ENCODE measurements at places on chromosomes 11 and 22.
A peak's percentile ranks its signal among the peaks of the same experiment; 100 is the strongest.

- DNase-seq: no peak
These were observed 50.2 kb downstream of the BCR start for GRCh38 chr22:23230348-23231068.

DNA sequence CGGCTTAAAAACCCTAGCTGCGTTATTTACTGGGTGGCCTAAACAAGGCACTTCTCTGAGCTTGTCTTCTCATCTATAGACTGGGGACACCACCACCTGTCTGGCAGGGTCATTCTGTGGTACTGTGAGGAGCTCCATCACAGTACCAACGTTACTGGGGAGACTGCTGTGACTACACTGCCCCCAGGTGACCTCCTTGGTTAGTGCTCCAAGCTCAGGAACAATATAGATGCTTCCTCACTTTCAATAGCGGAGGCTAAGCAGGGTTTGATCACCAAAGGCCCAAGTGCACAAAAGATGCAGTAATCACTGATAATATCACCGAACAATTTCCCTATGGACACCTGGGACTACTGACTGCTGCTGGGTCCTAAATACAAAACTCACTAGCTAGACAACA lies 18.8 kb downstream of the PRPF19 start:
- DNase-seq: no peak

GRCh38 chr11:28794405-28794804 lies 686.2 kb downstream of the METTL15 start:
- DNase-seq: no peak

- no peak for DNase-seq
These were observed 284.6 kb downstream of the GUCY1A2 start for GRCh38 chr11:106733635-106734034.

GRCh38 chr22:38398609-38399461 lies 56.2 kb downstream of the KCNJ4 start:
- peak; percentile 93 for DNase-seq

GRCh38 chr11:71263386-71263785 lies 11.0 kb upstream of the SHANK2 start:
- DNase-seq: no peak

- no peak for DNase-seq
These were observed 85.2 kb downstream of the BUD13 start for GRCh38 chr11:116687458-116688201.

DNA sequence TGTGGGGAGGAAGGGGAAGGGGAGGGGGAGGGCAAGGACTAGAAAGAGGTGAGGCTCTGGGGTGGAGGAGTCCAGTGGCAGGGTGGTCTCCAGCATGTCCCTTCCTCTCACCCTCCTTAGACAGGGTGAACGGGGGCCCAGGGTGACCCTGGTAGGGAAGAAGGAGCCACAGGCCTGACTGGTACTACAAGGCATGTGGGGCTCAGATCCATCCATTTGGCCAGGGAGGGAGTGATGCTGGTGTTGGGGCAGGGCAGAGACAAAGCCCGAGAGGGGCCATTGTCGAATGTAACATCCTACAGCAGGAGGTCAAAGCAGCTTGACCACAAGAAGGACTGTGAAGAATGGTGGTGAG lies 69.0 kb upstream of the SHISAL1 start:
- no peak for DNase-seq

GRCh38 chr22:36753916-36754315 lies 22.0 kb downstream of the IFT27 start:
- no peak for DNase-seq

GRCh38 chr11:17395978-17396377 lies 7.5 kb upstream of the KCNJ11 start:
- no peak for DNase-seq

- DNase-seq: no peak
These were observed 58.9 kb downstream of the RCN1 start for GRCh38 chr11:32149748-32150147.

DNA sequence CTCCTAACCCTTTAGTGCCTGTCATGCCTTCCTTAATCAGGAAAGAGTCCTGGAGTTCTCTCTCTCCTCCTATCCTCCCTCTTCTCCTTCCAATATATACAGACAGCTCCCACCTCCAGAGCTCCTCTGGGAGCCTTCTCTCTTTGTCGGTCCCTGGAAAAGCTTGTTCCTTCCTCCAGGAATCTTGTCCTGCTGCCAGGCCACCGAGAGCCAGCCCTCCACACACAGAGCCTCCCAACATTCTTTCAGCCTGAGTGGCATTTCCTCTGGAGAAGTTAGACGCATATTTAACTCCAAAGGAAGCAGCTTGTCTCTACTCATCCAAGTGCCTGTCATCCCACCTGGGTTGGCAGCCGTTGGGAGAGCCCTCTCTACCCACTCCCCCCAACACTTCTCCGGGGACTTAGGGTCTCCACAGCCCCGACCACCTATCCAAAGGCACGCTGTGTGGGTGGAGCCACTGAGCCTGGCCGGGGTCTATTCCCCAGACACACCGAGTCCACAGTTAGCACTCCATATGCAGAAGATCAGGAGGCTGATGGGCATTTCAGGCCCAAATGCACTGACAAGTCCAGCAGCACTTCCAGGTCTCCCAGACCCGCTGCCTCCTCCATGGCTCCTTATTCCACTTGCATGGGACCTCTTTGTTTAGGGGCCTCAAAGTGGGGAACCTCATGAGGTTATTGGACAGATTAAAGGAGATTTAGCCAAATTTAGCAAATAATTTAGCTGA lies 31.1 kb downstream of the DKK3 start:
- peak; percentile 84 for DNase-seq

GRCh38 chr11:109236696-109237095 lies 185.3 kb upstream of the C11orf87 start:
- no peak for DNase-seq

- no peak for DNase-seq
These were observed 12.9 kb upstream of the CD3E start for GRCh38 chr11:118291477-118292135.

DNA sequence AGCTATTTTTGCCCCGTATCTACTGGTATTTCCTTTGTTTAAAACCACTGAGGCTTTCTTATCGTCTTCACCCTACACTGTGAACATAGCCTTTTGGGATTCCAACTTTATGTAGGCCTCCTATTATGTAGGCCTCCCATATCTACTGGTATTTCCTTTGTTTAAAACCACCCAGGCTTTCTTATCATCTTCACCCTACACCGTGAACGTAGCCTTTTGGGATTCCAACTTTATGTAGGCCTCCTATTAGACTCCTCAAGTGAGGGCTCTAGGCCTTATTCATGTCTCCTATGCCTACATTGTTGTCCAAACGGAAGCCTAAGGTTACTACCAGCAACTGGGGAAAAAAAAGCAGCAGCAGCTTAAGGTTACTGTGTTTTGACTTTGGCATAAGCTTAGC lies 23.7 kb downstream of the CEP295 start:
- no peak for DNase-seq

- DNase-seq: no peak
These were observed 125.3 kb downstream of the APOL5 start for GRCh38 chr22:35842954-35843353.

GRCh38 chr11:66854729-66855211 lies 2.1 kb upstream of the LRFN4 start:
- DNase-seq: no peak

- no peak for DNase-seq
These were observed 36.6 kb downstream of the ST3GAL4 start for GRCh38 chr11:126391970-126392632.

DNA sequence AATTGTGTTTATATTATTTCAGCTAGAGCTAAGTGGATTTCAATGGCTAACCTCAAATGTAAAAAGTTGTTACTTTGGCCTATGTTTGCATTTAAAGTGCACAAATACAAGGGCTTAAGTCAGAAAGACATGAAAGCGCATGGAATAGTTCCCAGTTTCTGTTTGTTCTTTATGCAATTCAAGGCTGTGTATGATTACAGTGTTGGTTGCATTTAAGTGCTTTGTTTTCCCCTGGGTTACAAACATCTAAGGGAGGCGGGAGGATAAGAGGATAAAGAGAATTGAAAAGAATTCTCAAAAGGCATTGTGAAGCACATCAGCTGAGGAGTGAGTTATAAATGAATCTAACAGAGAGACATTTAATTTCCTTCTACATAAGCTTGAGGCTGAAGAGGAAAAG lies 453.4 kb downstream of the NTM start:
- no peak for DNase-seq

- no peak for DNase-seq
These were observed 21.4 kb upstream of the PANX2 start for GRCh38 chr22:50148991-50149721.

- DNase-seq: no peak
These were observed 407.0 kb downstream of the MIAT start for GRCh38 chr22:27064386-27064785.

GRCh38 chr11:6124245-6124644 lies 16.8 kb downstream of the OR56B4 start:
- DNase-seq: no peak

GRCh38 chr11:64759722-64760719 lies at the start of gene PYGM:
Gene PYGM (minus strand): TSS chr11:64759974. CDS start chr11:64759898, 76 bp downstream.
- DNase-seq: peak; percentile 88

DNA sequence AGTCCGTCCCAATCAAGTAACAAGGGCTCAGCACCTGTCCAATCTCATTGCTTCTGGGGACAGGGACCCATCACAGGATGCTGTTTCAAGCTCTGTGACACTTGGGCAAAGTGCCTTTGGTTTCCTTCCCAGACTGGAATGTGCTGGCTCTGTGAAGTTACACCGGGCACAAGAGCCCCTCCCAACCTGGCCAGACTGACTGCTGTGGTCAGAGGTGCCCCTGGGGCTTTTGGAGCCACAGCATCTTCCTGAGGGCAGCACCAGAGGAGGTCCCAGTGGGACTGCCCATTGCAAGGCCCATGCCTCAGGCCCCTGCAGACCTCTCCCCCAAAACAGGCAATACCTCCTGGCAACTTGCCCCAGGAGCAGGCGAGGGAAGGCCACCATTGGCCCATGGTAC lies 155.2 kb upstream of the GRK3 start:
- DNase-seq: no peak

DNA sequence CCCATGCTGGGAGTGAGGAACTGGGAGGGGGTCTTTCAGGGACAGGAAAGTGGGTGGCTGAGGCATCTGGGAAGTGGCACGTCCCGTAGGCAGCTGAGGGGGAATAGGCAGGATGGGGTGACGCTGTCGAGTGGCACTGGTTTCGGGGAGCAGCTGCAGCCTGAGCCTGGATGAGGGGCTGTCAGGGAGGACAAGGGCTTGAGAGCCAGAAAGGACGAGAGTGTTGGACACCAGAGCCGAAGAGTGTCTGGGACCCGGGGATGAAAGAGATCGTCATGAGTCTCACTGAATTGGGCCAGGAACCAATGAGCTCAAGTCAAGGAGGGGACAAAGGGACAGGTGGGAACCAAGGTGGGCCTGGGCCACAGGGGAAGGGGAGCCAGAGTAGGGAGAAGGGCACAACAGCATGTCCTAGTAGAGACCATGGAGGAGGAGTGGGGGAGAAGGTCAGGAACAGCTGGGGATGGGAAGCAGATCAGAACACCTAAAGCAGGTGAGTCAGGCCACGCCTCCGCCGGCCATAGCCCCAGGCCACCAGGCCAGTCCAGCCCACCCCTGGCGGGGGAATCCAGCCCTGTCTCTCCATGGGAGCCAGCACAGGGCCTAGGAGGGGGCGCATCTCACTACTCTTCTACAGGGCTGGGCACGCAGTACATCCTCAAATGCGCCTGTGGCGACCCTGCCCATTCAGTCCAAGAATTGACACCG lies 4.2 kb downstream of the RAB3IL1 start:
- peak; percentile 35 for DNase-seq

DNA sequence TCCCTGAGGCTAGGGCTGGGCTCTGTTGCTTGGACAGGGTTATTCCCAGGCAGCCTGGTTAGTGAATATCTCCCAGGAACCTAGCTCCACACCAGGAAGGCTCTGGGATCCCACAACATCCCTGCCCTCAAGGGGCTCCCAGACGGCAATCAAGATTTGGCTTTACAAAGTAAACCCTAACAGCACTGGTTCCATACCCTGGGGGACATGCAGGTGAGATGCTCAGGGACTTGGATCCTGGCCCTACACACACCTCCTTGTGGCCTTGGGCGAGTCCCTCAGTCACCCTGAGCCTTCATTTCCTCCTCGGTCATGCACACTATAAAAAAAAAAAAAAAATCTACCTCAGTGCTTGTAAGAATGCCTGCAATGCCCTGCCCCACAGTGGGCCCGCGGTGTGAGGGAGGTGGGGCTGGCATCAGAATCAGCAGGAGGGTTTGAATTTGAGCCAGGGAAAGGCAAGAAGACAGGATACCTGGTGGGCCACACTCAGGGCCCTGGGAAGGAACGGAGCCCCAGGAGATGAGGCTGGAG lies 86.3 kb downstream of the MORC2 start:
- DNase-seq: peak; percentile 15

- no peak for DNase-seq
These were observed 267.3 kb upstream of the MPPED2 start for GRCh38 chr11:30853439-30853838.

- no peak for DNase-seq
These were observed 32.9 kb downstream of the SCUBE1 start for GRCh38 chr22:43310311-43310710.

DNA sequence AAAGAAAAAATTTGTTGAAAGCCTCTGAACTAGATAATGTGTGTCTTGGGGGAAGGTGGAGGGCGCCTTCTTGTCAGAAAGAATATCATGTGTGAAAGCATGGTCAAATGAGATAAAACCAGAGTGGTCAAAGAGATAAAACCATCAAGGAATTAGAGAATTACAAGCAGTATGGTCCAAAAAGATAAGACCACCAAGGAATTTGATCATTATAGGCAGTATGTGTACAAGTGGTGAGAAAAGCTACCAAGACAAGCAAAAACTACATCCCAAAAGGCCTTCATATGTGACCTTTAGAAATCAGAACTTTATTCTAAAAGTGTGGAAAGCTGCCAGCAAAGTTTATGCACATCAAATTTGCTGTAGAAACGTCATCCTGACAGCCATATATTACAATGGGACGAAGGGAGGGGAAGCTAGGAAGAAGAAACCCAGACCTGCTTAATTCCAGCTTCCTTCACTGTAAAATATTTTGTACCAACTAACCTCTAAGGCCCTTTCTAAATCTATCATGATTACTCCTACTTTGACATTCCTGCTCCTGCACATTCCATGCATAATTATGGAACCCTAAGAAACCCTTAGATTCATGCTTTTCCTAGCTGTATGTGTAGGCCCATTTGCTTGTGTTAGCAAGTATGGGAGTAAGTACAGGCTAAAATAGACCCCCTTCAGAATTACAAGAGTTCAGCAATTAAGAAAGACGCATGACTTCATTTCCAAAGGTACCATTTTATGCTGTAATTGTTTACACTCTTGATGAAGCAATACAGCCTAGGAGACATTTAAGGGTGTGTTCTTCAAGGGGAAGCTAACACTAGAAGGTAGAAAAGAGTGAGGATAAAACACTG lies 51.6 kb downstream of the LGR4 start:
- no peak for DNase-seq

DNA sequence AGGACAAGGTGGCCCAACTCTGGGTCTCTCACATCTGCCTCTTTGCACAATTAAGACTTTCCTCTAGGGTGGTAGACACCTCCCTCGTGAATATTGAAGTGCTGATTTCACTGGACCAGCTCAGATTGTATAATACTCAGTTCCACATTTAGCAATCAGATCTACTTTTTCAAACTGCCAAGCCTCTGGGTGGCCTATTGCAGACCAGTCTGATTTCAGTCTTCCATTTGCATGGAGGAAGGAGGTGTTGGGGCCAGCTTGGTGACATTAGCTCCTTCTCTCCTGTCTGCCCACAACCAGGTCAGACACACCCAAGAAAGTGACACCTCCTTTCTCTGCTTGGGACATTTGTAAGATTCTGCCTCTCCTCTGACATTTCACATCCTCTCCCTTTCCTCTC lies 78.2 kb downstream of the PPFIBP2 start:
- DNase-seq: no peak

- DNase-seq: no peak
These were observed 10.6 kb downstream of the EIF3M start for GRCh38 chr11:32594272-32594671.

All from right forelimb (tissue), 1 donor.